Testis (tissue), 5 donors: ENCODE measurements at places on chromosomes 2 and 18. TPM values are rescaled to one million over a fixed set of nuclear protein-coding genes. Genes with fewer than 3 reads are reported as not detected.
A peak's percentile ranks its signal among the peaks of the same experiment; 100 is the strongest.

DNA sequence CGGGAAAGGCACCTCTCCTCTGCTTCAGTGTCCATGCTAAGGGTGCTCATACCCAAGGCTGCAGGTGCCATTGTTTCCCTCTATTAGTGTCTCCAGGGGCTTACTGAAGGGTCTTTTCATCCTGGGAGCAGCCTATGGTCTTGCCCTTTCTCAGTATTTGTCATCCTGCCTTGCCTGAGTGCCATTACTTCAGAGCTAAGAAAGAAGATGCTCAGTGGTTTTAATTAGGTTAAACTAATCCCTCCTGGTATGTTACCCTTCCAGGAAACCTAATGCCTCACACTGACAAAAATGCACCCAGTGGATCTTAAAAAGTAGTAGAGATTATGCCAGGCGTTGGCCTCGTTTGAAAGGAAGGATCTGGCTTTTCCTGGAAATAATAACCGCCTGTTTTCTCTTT, 151.4 kb downstream of the LRRTM1 start:
- no peak overlapping the region for H3K27ac ChIP-seq
- no peaks in the 10 kb centered on the region for H3K36me3 ChIP-seq
- H3K4me3 ChIP-seq: no peak overlapping the region
- H3K4me1 ChIP-seq: no peaks in the 10 kb centered on the region
- no peaks in the 10 kb centered on the region for H3K27me3 ChIP-seq

DNA sequence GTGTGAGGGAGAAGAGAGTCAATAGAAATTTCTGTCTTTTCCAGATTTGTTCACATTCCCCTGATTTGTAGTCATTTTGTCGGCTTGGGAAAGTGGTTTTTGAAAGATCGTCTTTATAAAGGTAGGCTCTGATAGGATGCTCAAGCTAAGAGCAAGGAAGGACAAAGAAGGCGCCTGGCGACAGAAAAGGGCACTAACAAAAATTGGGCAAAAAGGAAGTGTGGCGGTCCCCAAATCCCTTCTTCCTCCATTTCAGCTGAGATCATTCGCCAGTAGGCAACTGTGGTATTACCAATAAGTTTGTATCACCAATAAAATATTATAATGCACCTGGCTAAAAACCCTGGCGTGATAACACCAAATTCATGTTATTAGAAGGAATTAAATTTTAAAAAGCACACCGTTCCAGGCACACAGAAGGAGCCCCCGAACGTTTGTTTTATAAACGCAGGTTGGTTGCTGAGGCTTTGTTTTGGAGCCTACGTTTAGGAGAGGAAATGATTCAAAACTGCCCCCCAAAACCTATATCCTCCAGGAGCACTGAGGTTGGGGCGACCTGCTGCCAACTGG, 756 bp upstream of the PTPN4 start:
- DNase-seq: no peak
- H3K4me1 ChIP-seq: peaks cover 6% of the 10 kb centered on the region
- no peaks in the 10 kb centered on the region for H3K36me3 ChIP-seq
- H3K27ac ChIP-seq: peak overlapping the region; percentile 93

GRCh38 chr2:84969511-84970209, 1.3 kb upstream of the KCMF1 start:
- no peaks in the 10 kb centered on the region for H3K36me3 ChIP-seq
- peak overlapping the region; percentile 95 for H3K27ac ChIP-seq
- H3K4me1 ChIP-seq: peaks cover 9% of the 10 kb centered on the region
- H3K27me3 ChIP-seq: no peaks in the 10 kb centered on the region
- DNase-seq: peak; percentile 30

DNA sequence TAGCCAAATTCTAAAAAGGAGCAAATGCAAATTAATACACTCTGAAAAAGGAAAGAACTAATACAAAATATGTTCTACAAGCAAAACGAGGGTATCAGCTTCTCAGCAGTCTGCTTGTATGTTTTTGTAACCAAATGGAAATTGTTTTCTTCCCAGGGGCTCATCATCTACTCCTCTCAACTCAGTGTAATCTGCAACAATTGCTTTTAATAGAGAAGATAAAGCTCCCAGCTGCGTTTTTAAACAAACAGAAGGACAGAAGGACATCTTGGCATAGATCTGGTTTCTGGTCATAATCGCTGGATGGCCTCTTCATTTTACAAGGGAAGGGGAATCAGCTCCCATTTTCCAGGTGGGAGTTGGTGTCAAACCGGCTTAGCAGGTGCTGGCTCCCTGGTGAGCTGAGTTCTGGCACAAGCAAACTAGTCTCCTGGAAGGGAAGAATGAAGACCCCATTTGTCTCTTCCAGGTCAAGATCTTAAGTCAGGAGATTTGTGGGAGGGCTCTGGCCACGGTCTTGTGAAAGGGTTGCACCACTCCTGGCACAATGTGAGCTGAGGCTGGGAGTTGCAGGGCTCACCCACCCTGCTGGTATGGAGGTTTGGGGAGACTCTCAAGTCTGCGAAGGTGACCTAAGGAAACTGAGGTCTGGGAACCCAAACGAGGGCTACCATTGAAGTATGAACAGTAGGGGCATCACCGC, 41.6 kb downstream of the NPPC start:
- no peak for DNase-seq
- H3K4me1 ChIP-seq: no peaks in the 10 kb centered on the region
- no peak overlapping the region for H3K4me3 ChIP-seq
- no peaks in the 10 kb centered on the region for H3K27me3 ChIP-seq
- no peaks in the 10 kb centered on the region for H3K36me3 ChIP-seq

DNA sequence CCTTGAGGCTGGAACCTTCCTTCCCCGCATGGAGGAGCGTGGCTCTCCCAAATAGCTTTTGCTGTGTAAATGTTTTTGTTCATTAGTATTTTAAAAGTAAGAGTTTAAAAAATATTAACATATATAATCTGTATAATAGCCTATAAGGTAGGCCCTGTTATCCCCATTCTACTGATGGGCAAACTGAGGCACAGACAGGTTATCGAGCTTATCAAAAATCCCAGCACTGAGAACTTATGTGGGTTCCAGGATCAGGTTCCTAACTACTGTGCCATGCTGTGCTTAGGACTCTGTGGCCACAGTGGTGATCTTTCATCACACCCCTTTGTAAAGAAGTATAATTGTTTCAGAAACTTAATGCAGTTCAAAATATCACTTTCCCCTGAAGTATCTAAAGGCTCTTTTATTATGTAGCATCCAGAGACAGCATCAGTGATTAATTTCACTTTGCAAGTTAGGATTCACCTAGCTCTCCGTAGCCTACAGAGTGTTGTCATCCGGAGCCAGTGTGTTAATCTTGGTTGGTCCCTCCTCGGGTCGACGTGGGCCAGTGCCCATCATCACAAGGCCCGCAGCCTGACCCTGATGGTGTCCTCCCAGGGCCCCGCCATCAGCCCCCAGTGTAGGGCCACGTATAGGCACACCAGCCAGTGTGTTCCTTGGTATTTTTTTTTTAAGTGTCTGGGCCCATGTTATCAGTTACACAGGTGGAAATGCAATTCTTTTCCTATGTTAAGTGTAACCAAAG, 28.7 kb downstream of the CABLES1 start:
- no peak overlapping the region for H3K4me3 ChIP-seq
- no peaks in the 10 kb centered on the region for H3K36me3 ChIP-seq
- no peaks in the 10 kb centered on the region for H3K4me1 ChIP-seq
- DNase-seq: no peak
- no peak overlapping the region for H3K27ac ChIP-seq

DNA sequence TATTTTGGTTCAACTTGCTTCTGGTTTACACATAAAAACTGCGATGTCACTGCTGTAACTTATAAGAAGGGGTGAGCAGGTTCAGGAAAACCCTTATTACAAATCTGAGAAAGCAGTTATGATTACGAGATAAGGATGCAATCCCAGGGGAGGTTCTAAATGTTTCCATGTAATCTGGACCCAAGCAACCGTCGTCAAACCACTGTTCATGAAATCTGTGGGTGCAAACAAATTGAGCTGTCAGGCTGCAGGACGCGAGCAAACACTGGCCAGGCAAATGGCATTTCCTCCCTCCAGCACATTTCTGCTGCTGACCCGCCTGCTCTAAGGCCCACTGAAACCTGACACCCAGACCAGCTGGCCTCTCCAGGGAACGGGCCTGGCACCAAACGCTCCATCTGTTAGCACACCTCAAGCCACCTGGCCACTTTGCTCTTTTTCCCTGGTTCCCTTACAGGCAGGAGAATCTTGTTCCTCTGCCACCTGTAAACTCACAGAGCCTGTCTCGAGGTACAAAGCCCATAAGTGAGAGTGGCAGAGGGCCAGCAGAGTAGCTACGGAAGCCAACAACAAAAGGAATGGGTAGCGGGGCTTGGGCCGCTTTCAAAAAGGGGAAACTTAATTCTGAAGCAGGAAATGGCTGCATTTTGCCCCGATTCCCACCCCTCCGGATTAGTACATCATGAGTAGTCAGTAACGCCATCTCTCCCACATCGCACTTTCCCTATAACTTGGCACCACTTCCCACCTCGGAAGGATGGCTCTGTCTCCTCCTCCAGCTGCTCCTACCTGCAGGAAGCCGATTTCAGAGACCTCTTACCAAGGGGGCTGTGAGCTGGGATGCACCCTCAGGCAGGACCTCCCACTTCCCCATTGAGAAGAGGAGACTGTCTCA, 26.5 kb downstream of the CRACDL start:
- DNase-seq: no peak
- peaks cover 7% of the 10 kb centered on the region for H3K4me1 ChIP-seq
- H3K4me3 ChIP-seq: no peak overlapping the region
- no peak overlapping the region for H3K27ac ChIP-seq

DNA sequence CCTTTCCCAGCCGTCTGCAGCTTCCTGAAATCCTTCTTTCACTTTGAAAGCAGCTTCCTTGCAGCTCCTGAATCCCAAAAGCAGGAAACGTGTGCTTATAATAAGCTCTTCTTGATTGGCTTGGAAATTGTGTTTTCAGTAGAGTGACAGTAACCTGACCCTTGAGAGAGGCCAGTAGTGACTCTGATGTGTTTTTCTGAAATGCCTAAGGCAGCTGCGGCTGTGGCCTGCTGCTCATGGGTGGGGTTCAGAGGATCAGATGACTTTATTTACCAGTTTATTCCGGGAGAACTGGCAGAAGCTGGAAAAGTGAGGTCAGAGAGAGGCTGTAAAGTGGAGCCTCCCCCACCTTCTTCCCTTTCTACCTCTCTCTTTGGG, 31.9 kb upstream of the RPIA start:
- DNase-seq: no peak
- no peaks in the 10 kb centered on the region for H3K27me3 ChIP-seq
- H3K4me1 ChIP-seq: no peaks in the 10 kb centered on the region

DNA sequence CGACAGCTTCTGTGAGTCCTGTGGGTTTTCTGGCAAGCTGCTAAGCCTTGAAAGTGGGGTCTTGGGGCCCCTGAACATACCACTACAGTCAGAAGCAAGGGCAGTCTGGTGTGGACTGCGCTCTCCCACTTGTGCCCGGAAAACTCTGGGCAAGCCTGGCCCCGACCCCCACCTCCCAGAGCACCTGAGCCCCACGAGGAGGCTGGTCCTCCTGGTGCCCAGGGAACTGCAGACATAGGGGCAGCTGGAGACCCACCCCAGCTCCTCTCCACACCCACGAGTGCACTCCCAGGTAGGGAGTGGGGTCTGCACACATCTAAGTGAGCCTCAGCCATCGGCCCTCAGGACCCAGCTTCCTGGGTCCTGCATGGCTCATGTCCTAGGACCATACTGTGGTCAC, 16.2 kb upstream of the GPC1 start:
- H3K27me3 ChIP-seq: no peaks in the 10 kb centered on the region
- H3K27ac ChIP-seq: no peak overlapping the region
- no peak overlapping the region for H3K4me3 ChIP-seq
- H3K36me3 ChIP-seq: no peaks in the 10 kb centered on the region
- H3K4me1 ChIP-seq: no peaks in the 10 kb centered on the region

DNA sequence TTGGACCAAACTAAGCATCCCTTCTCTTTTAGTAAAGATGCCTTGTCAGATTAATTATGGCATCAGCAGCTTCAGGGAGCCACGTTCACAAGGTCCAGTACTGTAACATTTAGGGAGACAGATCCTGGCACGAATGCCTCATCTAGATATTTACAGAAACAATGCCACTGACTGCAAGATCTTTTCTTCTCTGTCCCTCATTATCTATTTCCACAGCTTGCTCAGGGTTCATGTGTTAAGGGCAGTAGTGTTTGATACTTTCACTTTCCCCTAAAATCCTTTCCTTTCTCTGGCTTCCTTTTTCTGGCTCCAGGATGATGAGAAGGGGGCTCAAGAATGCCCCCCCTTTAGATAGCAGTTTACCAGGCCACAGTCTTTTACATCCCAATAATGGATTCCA, 393.9 kb downstream of the BCL11A start:
- no peaks in the 10 kb centered on the region for H3K27me3 ChIP-seq
- H3K4me1 ChIP-seq: no peaks in the 10 kb centered on the region
- no peak overlapping the region for H3K27ac ChIP-seq
- DNase-seq: no peak

GRCh38 chr2:100184055-100184737, 41.8 kb upstream of the AFF3 start:
- peaks cover 7% of the 10 kb centered on the region for H3K4me1 ChIP-seq
- no peaks in the 10 kb centered on the region for H3K36me3 ChIP-seq
- no peak overlapping the region for H3K4me3 ChIP-seq

DNA sequence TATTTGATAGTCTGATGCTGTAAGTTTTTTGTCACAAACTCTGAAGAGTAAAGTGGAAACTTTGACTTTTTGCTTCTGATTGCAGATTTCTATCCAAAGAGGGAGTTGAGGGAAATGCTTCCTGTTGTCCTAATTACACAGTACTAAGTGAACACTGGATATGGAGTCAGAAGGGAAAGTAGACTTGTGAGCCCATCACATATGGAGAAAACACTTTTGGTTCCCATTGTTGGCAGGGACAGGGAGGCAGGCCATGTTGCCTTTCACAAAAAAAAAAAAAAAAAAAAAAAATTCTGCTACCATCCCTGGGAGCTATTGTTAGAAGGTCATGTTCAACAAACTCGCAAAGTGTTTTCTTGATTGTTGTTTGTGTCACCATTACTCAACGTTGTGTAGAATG, 144.3 kb downstream of the RPIA start:
- H3K27ac ChIP-seq: no peak overlapping the region
- no peak for DNase-seq
- no peaks in the 10 kb centered on the region for H3K4me1 ChIP-seq
- no peak overlapping the region for H3K4me3 ChIP-seq
- H3K36me3 ChIP-seq: no peaks in the 10 kb centered on the region

GRCh38 chr2:176104316-176105077, 2.6 kb upstream of the HOXD11 start:
- H3K4me3 ChIP-seq: no peak overlapping the region
- no peak overlapping the region for H3K27ac ChIP-seq
- H3K27me3 ChIP-seq: no peaks in the 10 kb centered on the region
- H3K36me3 ChIP-seq: no peaks in the 10 kb centered on the region
- no peak for DNase-seq

The CHRNG gene
- polyA plus RNA-seq: 0.26 TPM

The FBXO15 gene
- 46.0 TPM for polyA plus RNA-seq

The TNS1 gene
- 75.9 TPM for polyA plus RNA-seq

The DES gene
- 199 TPM for polyA plus RNA-seq

The SNRNP200 gene
- polyA plus RNA-seq: 181 TPM

The TNFRSF11A gene
- 3.3 TPM for polyA plus RNA-seq

The BARD1 gene
- polyA plus RNA-seq: 10.9 TPM

The TMEM247 gene
- 59.4 TPM for polyA plus RNA-seq

The RTP5 gene
- 0.13 TPM for polyA plus RNA-seq
